SK-N-DZ (cell line): ENCODE measurements at places on chromosomes 5 and 9.

DNA sequence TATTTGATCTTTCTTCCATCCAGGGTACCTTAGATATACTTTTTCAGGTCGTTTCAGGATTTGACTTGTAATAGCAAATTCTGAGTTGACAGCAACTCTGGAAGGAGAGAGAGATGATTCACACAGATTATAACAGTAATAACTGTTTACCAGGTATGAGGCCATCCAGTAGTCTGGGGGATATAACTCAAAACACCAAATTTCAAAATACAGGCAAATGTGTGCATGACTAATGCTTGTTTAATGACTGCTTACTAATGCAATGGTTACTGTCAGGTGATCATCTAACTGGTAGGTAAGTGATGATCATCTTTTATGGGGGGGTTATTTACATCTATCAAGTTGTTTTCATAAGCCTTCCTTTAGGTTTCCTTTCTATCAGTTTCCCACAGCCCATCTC is 412.3 kb downstream of the MAT2B start:
- no peak for DNase-seq

DNA sequence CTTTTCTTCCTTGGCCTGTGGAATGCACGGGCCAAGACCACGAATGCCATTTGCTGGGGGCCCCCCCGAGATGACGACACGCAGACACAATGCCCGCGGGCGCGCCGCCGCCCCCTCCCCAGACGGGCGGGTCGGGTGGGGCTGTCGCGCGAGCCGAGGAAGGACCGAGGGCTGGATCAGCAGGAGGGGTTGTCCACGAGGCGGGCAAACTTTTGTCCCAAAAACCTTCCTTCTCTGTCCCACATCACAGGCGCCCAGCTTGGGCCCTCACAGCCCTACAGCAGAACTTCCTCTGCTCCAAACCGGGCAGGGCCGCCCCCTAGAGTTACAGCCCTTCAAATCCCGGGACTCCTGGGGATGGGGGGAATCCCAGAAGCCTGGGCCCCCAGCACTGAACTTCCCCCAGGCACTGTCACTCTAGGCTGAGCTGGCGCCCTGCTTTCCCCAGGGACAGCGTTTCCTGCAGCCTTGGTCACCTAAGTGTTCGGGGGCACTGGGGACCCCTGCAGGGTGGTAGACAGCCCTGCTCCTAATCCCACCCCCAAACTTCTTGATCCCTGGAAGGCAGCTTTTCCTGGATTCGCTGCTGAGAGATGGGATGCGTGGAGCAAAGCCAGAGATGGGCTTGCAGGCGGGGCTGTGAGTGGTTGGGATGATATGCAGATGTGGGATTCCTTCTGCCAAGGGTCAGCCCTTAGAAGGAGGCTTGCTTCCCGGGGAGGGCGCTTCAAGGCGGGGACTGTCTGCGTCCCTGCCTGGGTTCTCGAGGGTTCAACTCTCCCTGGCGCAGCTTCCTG is 980 bp downstream of the COL5A1 start:
- no peak for DNase-seq

GRCh38 chr9:123431581-123431980 is 75.6 kb downstream of the CRB2 start:
- DNase-seq = no peak

DNA sequence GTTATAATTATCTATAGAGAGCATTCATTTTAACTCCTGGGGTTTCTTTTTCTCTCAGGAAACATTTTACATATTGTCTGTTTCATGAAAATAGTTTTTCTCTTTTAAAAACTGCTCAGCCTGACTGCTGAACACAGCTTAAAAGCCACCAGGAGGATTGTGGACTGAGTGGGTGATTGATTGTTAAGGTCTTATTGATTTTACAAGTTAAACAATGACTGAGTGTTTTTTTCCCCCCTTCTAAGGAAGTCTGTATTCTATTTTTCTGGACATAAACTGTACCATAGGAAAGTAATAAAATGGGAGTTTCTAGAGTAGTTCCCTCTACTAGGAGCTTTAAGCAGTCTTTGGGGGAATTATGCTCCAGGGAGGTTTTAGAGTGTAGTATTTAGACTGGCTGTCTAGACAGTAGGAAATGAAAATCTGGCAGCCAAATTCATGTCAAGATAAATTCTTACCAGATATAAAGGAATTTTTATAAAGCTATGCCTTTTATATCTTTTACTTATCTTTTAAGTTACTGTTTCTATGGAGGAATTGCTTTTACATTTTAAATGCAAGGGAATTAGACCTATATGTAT is 463.9 kb downstream of the PRR16 start:
- DNase-seq = no peak

DNA sequence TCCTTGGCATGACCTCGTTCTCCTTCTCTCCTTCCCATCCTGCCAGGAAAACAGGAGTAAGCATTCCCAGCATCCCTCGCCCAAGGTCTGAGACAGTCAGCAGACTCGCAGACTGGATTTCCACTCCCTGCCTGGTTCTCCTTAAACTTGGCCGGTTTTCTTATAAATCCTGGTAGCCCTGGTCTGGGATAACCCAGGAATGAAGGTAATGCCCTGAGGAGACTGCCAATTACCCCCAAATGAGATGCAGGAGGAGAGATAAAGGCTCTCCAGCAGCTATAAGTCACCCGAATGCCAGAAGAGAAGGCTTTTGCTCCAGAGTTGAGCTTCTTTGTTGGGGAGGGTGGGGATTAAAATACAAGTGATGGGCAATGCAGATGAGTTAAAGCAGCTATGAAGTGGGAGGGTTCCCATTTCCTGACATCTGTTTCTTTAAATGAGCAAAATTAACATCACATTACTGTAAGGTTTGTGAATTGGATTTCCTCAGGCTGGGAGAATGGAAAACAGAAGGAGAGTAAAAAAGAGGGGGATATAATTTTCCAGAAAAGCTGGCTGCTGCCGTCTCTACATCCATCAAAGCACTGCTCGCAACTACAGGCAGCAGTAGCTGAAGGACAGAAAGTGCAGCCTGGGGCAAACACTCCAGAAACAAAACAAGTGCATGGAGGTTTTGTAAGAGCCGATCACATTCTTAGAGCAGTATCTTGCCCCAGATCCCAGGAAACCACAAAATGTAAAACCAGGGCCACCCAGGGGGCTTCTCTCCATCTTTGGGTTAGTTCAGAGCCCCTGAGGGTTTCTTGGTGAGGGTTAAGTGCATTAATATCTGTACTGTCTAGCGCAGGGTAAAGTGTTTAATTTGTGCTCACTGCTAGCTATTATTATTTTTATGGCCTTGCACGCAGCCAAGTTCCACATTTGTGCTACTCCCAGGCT is 177.6 kb upstream of the PANK3 start:
- DNase-seq = no peak

DNA sequence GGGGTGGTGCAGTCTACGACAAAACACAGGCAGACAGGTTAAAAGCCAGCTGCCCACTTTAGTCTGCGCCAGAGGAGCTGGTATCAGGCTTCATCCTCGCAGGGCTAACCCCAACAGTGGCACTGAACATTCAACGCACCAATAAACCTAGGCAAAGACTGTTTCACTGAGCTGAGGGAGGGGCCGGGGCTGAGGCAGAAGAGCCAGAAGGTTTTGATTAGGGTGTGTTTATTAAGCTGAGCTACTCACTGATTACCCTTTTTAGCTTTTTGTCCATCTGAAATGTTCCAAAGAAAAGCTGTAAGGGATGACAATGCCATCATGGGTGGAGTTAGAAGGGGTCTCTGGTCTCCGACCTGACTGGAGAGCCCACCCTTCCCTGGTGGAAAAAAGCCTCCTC is 1.4 kb downstream of the ZMYND19 start:
- no peak for DNase-seq

- DNase-seq = no peak
Observed at GRCh38 chr5:151270599-151270998, 17.6 kb downstream of the GM2A start.

GRCh38 chr5:84433461-84433860 is 48.8 kb upstream of the EDIL3 start:
- no peak for DNase-seq

GRCh38 chr5:139901251-139901575 is 105.6 kb downstream of the PSD2 start:
- DNase-seq = no peak

DNA sequence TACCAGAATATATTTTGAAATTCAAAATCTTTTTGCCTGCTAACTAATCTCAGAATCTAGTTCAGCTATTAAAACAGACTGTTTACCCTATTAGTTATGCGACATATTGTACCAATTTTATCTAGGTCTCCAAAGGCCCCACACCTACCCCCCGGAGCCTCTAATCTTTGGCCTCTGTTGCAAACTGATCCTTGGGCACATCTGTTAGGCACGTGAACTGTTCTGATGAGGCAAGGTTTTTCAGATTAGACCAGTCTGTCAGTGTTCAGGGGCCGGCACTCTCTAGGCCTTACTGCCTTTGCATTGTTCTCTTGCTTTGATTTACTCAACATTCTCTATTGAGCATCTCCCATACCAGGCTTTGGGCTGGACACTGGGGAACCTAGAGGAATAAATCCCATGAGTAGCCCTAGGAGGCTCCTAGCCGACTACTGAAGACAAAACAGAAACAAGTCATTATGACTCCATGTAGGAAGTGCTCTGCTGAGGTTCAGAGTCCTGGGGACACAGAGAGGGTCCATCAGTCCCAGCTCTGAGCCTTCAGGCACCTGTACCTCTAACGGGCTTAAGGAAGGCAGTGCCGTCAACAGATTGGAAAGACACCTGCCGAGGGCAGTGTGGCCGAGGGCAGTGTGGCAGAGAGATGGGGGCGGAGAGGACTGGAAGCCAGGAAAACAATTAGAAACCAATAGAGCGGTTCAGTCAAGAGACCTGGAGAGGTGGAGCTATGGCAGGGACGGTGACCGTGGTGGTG is 245.1 kb downstream of the AOPEP start:
- no peak for DNase-seq

GRCh38 chr5:75089137-75089536 is 36.8 kb upstream of the GCNT4 start:
- DNase-seq = no peak
